ENCODE measurements at places on chromosomes 1 and 21.

DNA sequence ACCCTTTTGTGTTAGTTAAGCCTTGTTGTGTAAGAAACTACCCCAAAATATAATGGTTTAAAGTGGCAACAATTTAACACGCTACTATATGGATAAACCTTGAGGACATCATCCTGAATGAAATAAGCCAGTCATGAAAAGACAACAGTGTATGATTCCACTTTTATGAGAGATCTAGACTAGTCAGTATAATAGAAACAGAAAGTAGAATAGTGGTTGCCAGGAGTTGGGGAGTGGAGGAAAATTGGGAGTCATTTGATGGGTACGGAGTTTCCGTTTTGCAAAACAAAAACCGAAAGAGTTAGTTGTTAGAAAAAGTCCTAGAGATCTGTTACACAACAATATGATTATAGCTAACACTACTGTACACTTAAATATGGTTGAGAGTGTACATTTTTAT is 16.0 kb upstream of the CHIA start:
- DNase-seq: no peak

GRCh38 chr1:232868793-232869491 is 63.7 kb downstream of the MAP10 start:
- DNase-seq: no peak

- no peak for DNase-seq
Measured at GRCh38 chr1:16915627-16915973, 6.1 kb upstream of the CROCC start.

GRCh38 chr1:199292896-199293295 is 654.1 kb downstream of the PTPRC start:
- no peak for DNase-seq

DNA sequence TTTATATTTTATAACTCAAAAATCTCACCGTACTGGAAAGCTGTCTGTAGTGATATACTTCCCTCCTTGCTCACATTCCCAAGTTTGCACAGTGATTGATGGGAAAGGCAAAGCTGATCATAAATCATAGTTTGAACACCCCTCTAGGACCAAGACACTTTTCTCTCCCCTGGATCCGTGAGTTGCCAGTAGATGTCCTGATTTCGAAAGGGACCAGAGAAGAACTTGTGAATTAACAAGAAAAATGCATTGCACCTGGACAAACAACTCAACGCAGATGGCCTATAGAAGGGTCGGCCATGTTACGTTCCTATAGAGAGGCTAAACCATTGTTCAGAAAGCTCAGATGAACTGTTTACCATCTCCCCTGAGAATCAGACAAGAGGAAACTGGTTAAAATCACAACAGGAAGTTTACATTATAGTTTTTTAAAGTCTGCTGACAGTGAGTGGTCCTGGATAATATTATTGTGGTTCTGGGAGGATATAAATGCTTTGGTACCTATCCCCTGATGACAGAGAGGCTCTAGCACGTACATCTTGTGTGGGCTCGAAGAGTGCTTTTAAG is 124.0 kb upstream of the SLC45A1 start:
- no peak for DNase-seq

Data from effector CD4-positive, alpha-beta T cell (primary cell).